ENCODE measurements at places on chromosomes 16 and 17.

GRCh38 chr17:29238133-29238850 is 8.4 kb upstream of the CRYBA1 start:
- DNase-seq = no peak

GRCh38 chr16:58157951-58158540 is 28.9 kb upstream of the CFAP20 start:
- no peak for DNase-seq

DNA sequence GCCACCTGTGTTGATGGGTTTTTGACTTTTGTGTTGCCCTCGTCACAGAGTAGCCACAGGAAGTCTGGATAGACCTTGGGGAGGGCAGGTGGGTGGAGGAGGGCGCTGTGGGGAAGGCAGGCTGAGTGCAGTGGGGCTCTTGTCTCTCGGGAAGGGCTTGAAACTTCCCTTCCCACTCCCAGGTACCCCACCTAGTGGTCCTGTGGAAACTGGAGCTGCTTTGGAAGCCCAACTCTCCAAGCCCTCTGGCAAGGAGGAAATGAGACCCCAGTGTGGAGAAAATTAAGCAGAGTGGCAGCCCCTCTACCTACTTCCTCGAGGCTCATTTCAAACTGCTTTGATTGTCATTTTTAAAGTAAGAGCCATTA is 9.2 kb downstream of the CA5A start:
- DNase-seq = no peak

DNA sequence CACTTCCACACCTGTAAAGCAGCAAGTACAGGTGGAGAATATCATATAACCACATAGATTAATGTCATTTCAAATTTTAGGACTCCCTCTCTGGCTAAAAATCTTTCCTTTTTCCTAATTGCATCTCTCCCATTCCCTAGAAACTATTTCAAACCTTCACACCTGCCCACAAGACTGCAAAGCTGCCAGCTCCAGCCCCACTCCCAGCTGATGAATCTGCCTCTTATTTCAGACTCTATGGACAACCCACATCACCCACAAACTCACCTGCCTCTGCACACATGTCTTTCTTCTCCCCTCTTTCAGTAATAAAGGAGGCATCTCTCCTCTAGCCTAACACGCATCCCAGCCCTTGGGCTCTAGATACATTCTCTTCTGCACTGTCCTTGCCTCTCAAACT is 315.1 kb downstream of the GRIN2A start:
- no peak for DNase-seq

DNA sequence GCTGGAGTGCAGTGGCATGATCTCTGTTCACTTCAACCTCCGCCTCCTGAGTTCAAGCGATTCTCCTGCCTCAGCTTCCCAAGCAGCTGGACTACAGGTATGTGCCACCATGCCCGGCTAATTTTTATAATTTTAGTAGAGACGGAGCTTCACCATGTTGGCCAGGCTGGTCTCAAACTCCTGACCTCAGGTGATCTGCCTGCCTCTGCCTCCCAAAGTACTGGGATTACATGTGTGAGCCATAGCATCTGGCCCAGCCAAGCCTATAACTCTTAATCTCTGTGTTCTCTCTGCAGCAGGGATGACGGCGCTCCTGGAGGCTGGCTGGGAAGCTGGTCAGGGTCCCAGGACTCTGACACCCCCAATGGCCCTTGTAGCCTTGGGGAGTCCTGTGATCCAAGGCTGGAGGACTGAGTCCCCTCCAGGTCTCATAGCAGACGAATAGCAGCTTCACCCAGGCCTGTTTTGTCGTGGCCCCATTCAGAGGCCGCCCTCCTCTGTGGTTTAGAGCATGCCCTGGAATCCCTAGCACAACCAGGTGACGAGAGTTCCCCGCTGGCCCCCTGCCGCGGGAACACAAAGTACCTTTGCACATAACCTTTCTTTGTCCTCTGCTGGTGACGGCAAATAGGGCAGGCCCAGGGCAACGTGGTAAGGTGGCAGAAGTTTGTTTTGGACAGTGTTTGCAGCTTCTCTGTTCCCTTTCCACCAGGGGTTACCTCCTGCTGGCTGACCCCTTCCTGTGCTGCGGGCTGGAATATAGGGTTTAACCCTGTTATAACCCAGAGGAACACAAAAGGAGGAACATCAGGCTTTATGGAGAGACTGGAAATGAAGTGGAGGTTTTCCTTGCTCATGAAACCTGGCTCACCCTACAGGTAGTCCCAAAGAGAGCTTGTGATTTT is 43.0 kb upstream of the TOB1 start:
- no peak for DNase-seq

DNA sequence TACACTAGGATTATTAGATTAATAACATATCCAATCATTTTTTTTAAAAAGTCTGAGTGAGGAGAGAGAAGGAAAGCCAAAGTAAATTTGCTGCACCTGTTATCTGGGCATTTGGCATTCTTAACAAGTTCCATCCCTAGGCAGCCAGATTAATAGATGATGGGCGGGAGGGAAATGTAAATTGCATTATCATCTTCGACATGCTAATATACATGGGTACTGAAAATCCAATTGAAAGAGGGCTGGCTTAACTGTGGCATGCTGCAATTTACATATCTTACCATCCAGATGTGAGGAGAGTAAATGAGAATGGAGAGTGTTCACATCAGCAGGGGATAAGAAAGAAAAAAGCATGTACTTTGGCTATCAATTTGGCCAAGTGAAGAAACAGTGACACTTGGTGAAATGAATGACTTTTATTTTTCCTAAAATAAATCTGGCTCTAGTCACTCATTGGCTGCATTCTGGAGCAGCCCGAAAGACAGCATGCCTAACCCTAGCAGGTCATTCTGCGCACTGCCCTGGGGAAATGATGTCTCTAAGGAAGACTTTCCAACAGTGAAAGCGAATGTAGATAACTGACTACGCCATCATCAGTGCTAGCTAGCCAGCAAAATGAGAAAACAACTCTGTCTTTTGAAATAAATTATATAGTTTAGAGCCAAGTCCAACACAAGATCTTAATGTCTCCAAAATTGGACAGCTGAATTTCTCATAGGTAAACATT is 57.9 kb downstream of the HYDIN start:
- no peak for DNase-seq

DNA sequence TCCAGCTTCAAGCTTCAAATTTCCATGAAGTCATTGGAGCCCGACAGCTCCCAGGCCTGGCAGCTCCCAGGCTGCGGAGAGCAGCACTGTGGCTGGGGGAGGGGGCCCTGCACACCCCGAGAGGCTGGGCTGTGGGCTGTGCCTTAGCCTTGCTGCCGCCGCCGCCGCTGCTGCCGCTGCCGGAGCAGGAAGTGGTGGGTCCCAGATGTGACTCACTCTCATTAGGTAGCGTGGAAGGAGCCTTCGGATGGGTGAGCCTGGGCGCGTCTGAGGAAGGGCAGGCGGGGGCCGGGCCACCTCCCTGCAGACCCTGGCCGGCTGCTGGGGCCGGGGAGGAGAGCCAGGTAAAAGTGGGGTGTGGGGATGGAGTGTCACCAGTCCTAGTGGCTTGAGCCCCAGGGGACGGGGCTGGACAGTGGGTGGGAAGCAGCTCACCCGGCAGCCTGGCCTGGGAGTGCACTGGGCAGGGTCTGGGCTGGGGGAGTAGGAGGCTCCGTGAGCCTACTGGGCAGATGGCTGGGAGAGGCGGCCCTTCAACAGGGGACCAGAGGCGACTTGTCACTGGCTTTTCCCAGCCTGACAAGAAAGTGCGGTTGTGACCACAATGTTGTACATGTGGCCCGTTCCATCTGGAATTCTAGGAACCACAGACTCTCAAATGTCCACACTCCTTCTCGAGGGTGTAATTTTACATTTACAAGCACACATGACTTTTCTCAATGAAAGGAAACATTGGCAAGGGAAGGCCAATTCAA is at the start of gene ADCY7:
ADCY7 (plus strand) TSS at position 215 of the 755 bp plus-strand sequence. CDS start 21,629 bp downstream, outside the sequence.
- DNase-seq = peak; percentile 71

DNA sequence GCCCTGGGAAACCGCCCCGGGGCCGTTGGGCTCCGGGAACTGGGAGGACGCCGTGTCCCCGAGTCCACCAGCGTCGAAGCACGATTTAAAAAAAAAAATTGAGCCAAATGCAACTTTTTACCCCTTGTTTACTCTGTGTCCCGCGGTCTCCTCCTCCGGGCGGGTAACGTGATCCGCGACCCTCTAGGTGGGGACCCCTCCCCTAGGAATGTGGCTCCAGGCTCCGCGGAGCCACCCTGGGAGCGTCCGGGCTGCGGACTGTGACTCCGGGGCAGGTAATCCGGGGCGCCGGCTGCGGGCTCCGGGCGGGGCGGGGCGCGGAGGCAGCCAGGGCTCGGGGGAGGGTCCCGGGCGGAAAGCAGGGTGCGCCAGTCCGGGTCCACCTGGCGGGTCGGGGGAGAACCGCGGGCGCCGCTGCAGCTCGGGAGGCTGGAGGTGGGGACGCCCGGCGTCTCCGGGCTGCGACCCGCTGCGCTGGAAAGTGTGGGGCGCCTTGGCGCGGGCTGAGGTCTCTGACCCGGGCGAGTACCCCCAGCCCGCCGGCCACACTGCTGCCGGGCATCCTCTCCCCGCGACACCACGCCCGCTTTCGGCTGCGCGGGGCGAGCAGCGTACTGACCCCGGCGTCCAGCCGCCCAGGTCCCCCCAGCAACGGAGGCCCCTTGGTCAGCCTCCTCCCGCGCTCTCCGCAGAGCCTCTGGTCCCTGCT is 852 bp upstream of the HELZ start:
- no peak for DNase-seq

DNA sequence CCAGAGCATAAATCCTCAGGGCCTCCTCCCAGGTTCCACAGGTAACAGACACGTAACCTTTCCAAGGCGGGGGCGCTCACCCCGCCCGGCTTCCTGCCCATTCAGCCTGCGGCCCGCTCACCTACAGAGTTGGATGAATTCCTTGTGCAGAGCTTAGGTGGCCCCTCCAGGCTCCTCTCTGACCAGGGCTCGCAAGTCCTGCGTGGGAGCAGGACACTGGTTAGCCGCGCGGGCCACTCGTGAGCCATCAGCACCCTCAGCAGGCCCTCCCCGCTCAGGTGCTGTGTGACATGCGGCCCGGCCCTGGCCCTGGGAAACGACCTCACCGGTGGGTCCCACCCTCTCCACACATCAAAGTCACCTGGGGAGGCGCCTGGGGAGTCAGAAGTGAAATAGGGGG is 528 bp downstream of the TERB1 start:
- DNase-seq = no peak

DNA sequence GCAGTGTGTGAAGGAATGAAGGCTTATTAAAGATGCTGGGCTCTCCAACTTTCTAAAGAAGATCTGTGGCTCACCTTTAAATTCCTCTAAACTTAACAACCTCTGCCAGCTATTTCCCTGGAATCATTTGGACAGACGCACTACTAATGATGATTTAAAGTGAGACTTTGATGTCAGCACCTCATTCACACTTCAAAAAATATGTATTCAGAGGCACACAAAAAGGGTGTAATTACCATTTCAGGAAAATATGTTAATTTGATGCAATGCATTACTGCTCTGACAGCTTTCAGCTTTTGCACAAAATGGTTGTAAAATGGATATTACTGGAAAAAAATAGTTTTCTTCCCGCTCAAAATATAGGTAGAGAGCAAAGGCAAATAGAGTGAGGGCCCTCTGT is 423.9 kb upstream of the ASIC2 start:
- no peak for DNase-seq

DNA sequence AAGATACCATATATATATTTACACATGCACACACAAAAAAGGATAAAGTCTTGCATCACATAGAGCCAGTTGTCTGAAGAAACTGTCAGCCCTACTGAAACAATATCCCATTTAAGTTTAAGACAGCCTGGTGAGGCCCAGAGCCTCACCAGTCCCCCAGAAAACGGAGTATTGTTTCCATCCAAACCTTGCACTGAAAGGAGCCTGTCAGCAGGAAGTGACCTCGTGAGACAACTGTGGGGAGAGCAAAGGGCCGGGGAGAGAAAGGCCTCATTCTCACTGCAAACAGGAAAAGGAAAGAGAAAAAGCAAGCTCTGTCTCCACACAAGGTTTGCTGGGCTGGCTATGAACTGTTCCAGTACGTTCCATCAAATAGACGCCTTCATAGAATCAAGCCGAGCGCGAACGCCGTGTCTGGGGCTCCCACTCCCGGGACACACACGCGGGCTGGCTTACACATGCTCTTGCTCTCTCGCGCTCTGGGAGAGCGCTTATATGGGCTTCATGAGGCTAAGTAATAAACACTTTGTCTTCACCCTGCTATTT is 44.4 kb upstream of the ZFHX3 start:
- no peak for DNase-seq

GRCh38 chr16:51144203-51144602 is 6.9 kb downstream of the SALL1 start:
- DNase-seq = no peak

DNA sequence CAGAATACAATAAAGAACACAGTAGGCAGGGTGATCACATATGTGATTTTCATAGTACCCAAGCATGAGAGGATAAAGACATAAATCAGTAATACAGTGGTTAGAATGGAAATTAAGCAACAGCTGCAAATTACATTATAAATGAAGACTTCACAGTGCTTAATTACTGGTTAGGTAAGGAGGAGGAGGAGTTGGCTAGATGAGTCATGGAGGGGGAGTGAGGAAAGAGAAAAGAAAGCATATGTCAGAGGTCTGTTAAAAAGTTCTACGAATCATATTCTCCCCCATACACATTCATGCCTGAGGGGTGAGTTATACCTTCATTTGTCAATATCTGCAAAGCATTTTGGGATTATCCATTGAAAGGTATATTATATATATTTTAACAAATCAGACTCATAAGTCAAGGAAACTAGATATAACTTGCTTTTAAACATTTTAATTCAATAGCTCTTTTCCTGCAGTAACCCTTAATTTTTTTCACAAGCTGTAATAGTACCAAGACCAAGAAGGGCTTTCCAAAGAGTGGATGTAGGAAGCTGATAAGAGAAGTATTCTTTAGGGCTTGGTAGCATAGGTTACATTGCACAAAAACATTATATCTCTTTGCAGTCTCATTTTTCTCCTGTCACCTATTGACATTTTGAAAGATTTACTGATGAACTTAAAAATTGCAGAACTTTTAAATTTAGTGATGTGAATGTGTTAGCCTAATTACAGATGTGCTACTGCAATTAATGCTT is 99.3 kb downstream of the STXBP4 start:
- DNase-seq = no peak

DNA sequence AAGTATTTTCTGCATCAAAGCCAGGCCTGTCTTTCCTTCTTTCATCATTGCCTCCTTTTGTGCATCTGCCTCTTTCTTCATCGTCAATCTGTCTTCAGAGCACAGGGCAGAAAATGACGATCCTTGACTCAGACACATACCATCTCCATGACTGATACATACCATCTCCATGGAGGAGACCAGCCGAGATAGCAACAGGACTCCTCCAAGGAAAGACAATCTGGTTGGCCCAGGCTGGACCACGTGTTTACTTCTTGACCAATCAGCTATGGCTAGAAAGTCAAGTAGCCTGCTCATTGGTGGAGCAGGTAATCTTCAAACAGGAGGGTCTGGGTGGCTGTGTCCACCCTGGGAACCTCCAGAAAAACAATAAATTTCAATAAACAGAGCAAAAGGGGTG is 164.6 kb downstream of the CPPED1 start:
- peak; percentile 20 for DNase-seq

GRCh38 chr17:63785556-63785955 is 11.6 kb downstream of the DDX42 start:
- no peak for DNase-seq
